ENCODE measurements at places on chromosomes 13 and 19. TPM values are rescaled to one million over a fixed set of nuclear protein-coding genes. Genes with fewer than 3 reads are reported as not detected.

- DNase-seq, result no peak
Measured at GRCh38 chr13:67231289-67232000, 1.3 kb upstream of the PCDH9 start.

DNA sequence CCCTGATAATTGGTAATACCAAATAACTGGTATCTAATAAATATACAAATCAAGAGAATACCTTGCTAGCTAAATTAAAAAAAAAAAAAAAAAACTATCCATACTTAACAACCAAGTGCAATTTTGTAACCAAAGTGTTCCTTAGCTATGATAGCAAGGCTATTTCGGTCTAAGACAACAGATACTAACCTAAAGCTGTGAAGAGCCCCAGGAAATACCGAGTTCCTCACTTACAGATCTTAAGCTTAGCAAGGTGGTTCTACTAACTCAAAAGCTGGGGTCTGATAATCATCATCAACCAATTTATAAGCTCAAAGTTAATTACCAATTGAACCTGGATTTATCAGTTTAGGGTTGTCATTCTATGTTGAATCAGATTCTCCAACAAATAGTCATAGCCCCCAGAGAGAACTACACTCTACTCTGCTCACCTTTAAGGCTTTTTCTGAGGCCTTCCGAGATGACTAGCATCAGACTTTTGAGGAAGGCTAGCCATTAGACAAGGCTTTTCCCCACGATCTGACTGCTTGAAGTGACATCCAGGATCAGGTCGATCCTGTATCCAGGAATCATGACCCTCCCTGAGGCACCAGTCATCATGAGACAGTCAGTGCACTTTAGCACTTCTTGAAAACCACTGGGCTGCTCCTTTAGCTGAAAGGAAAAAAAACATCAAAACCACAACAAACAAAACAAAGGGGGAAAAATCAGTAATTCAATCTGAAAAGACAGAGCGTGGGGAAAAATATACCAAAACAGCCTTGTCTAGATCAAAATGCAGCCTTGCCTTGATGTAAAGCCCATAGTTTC, 31.9 kb downstream of the INTS6 start:
- no peak for DNase-seq

- no peak for DNase-seq
Measured at GRCh38 chr13:36192166-36192565, 22.2 kb downstream of the SOHLH2 start.

GRCh38 chr19:42345191-42345812, 19.9 kb downstream of the MEGF8 start:
- DNase-seq, result no peak

DNA sequence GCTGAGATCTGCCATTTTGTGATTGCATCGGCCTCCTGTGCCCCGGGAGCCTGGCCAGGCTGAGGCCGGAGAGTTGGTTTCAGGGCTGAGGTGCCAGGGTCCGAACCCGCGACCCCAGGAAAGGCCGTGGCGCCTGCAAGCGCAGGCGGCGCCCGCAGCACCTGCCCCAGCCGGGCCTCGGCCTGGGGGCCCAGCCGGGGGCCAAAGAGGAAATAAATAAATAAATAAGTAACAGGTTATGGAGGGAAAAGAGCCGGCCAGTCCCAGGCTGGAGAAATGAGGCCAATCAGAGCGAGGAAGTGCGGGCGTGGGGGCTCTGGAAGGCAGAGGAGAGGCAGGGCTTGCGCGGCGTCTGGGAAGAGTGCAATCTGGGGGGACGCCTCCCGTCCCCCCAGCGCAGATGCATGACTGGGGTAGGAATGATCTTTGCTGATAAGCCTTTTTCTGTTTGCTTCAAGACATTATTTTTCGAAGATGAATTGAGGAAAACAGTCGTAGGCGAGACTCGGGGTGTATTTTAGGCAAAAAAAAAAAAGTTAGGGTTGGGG, 145.6 kb upstream of the ZNF536 start:
- DNase-seq, result no peak

Gene UBE2L5
- total RNA-seq, result not detected

DNA sequence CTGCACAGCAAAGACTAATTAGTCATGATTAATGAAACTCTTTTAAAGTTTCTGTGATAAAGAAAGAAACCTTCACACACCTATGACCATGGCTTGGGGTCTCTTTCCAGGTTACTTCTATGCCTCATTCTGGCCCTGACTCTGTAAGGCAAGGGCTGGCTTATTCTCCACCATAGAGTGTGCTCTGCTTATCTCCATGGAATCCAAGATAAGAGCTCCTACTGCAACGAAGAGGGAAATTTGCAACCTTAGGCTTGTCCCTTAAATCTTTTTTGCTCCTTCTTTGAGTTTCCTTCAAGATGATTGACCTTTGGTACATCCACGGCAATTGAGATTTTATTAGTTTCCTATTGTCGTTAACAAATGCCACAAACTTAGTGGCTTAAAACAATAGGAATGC, 239.9 kb downstream of the SPRY2 start:
- DNase-seq, result no peak

- no peak for DNase-seq
Measured at GRCh38 chr13:37495046-37495445, 103.5 kb downstream of the POSTN start.

Gene LIN7B
- 10.6 TPM for total RNA-seq

Gene PCSK4
- total RNA-seq, result 9.6 TPM

DNA sequence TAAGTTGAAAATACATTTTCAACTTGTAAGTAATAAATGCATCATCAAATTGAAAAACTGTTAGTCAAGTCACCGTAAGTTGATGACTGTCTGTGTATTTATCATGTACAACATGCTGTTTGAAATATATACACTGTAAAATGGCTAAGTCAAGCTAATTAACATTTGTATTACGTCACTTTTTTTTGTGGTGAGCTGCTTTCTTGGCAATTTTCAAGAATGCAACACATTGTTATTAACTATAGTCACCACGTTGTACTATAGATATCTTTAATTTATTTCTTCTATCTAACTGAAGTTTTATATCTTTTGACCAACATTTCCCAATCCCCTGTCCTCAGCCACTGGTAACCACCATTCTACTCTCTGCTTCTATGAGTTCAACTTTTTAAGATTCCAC, 57.0 kb downstream of the RBM26 start:
- no peak for DNase-seq

Gene PRODH2
- total RNA-seq, result 20.6 TPM

Gene FARP1
- total RNA-seq, result 195 TPM

Gene SLC7A9
- 3.1 TPM for total RNA-seq

Gene GYS1
- 62.1 TPM for total RNA-seq

GRCh38 chr13:89214185-89214584, 1543.0 kb downstream of the SLITRK5 start:
- no peak for DNase-seq

Gene ERVK3-1
- total RNA-seq, result 36.8 TPM

DNA sequence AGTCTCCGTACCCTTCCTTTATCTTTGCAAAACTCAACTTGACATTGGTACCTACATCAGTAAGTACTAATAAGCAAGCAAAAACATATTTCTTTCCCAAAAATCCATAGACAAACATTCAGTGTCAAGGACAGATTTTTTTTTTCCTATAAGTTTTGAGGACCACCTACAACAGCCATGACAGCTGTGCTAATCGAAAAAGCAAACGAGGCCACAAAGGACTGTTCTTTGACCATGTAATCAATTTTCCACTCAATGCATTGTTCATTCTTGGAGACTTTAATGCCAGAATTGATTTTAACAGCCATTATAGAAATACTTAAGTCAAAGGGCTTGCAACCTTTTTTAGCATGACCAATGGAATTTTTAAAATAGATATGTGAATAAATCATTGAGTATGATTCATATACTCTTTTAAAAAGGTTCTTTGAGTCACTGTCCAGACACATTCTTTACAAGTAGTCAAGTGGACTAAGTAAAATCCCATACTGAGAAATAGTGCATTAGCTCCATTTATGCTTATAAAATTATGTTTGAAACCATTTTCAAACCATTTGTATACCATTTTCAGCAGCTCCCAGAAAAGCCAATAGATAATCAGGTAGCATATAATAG, 323.9 kb downstream of the MZT1 start:
- DNase-seq, result no peak

DNA sequence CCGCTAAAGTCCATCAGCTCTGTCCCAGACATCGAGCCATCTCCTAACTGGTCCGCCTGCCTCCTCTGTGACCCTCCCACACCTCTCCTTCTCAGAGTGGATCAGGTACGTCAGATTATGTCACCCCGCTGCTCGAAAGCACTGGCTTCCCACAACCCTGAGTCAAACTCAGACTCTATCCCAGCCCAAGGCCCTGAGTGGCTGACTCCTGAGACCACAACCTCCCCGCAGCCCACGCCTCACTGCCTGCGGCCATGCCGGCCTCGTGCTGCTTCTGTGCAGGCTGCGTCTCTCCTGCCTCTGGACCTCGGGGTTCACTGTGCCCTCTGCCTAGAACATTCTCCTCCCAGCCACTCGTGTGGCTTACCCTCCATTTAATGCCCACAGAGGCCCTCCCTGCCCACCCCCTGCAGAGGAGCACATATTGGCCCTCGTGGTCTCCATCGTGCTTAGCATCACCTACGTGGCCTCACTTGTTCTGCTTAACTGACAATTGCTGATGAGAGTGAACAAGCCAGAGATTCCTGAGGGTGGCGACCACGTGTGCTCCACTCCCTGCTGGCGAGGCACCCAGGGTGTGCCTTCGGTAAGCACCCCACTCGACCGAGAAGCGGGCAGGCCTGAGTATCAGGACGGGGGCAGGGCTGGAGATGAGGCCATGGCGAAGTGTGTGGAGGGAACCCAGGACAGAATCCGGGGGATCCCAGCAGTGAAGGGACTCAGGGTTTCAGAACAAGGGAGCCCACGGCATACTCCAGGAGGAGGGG, 13.5 kb upstream of the FKRP start:
- no peak for DNase-seq

DNA sequence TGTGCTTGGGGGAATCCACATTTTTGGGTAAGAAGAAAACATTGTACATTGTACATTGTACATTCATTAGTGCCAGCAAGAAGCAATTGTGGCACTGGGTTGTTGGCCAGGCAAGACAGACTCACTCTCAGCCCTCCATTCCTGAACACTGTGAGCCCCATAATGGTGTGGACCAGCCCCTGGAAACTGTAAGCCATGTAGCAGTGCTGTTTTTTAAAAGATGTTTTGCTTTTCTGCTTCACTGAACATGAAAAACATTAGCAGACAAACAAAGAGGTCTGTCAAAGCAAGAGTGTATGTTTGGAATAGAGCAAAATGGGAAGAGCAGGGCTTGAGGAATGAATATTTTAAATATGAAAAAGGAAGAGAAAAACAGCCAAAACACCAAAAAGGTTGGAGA, 39.1 kb upstream of the IL17D start:
- DNase-seq, result no peak

Gene CLIP3
- total RNA-seq, result 5.6 TPM

Gene PLD3
- 244 TPM for total RNA-seq

DNA sequence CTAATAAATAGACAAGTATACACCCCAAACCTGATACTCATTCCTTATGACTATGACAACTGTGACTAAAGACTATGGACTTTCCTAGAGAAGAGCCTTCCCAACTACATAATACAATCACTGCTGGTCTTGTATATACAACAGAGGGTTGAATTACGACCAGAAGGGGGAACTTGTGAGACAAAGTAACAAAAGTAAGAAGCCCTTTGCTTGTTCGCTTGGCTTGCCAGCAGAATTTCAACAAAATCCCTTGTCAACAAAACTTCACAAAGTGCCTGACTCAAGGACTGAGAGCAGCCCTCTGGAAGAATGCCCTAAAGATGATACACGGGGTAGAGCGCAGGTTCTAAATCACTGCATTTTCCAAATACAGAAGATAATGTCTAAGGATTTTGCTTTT, 99.4 kb downstream of the WASF3 start:
- no peak for DNase-seq

Gene KIR2DL1
- not detected for total RNA-seq

GRCh38 chr13:96532804-96533203, 442.9 kb downstream of the HS6ST3 start:
- no peak for DNase-seq

Gene CEBPA
- 24.4 TPM for total RNA-seq

Gene NANOS2
- total RNA-seq, result not detected

GRCh38 chr19:30685426-30686000, 313.3 kb downstream of the ZNF536 start:
- DNase-seq, result no peak

- no peak for DNase-seq
Measured at GRCh38 chr19:47370045-47370611, 21.0 kb downstream of the DHX34 start.

Gene ANKLE1
- total RNA-seq, result 5.9 TPM

Gene ATP5F1D
- 197 TPM for total RNA-seq

GRCh38 chr19:46125447-46125846, 959 bp upstream of the IGFL3 start:
- DNase-seq, result no peak

Gene AMH
- total RNA-seq, result 49.5 TPM

Gene KCNJ14
- 1.8 TPM for total RNA-seq

- DNase-seq, result peak; percentile 92
Measured at GRCh38 chr19:9792206-9793070, 23.9 kb upstream of the ZNF846 start.

GRCh38 chr19:41327576-41328156, 17.7 kb downstream of the CCDC97 start:
- no peak for DNase-seq

- no peak for DNase-seq
Measured at GRCh38 chr19:10521461-10522171, 4.4 kb upstream of the S1PR5 start.

Gene EFNA2
- total RNA-seq, result 17.6 TPM

DNA sequence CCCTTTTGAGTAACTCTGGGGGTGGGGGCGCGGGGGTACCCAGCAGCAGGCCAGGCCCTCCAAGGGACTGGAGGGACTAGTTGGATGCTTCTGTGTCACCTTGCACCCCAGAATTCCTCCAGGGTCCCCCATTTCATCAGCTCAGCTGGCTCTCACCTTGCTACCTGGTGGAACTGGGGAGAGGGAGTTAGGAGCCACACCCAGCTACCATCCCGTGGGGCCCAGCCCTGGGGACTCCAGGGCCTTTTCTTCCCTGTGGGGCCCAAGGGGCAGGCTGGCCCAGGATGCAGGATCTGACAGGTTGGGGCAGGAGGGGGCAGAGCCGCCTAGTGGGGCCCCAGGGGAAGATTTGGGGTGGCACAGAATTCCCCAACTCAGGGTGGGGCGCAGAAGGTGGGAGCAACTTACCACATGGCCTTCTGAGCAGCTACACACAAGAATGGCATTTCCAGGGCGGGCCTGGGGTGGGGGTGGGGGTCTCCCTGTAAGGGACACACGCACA, 32.8 kb upstream of the NANOS3 start:
- DNase-seq, result no peak

DNA sequence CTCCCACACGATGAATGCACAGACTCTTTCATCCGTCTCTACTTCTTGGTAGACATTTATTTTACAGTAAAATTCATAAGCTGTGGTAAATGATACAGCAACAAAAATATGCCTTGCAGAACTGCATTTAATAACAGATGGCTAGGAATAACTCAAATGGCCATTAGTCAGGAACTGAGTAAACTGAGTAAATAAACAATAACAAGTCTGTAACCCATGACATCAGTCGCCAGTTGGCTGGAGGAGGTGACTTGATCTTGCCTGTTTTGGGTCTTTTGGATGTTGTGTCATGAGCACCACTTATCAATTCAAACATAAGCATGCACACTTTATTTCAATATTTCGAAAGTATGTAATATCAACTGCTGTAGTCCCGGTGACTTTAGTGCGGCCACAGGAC, 632.6 kb upstream of the ARGLU1 start:
- DNase-seq, result no peak

- DNase-seq, result peak; percentile 83
Measured at GRCh38 chr19:18097217-18097992, at the start of gene MAST3. TSS of gene MAST3 (plus strand) at chr19:18097778. CDS start at chr19:18097793, 15 bp downstream.

Data from type B pancreatic cell (in vitro differentiated cells).